NK-92 treated with Interleukin-12 subunit alpha and Interleukin-12 subunit beta, amount 100 ng/mL, for 24 hours (cell line): ENCODE measurements at places on chromosomes 16 and 17.

DNA sequence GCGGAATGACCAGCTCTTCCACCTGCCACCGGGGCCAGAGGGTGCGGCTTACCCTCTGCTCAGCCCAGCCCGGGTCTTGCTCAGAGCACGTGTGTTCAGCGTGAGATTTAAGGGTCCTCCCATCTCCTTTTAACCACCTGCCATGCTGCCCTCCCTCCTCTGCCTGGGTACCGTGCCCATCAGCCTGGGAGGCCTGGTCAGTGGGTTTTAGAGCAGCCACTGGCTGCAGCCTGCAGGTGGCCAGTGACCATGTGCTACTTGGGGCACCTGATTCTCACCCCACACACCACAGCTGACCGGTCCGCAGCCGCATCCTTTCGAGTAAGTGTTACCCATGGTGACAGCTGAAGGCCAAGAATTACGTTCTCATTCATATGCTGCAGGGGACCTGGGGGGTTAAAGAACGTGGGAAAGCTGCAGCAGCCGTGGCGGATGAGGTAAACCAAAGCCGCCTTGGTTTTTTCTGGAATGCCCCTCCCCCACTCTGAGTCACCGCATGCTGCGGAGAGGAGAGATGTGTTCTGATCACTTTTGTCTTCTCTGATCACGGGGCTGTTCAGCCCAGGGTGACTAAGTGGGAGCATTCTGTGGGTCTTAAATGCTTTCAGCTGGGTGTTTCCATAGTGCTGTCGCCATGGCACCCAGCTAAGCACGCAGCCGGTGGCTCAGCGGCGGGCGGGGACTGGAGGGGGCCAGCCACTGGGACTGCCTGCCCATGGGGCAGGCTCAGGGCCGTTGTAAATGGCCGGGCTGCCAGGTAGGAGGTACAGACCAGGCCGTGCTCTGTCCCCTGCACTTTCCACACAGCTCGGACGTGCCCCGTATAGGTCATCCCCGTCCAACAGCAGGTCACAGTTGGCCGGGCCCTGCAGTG is 59.8 kb downstream of the BAIAP2 start:
- no peak for DNase-seq

DNA sequence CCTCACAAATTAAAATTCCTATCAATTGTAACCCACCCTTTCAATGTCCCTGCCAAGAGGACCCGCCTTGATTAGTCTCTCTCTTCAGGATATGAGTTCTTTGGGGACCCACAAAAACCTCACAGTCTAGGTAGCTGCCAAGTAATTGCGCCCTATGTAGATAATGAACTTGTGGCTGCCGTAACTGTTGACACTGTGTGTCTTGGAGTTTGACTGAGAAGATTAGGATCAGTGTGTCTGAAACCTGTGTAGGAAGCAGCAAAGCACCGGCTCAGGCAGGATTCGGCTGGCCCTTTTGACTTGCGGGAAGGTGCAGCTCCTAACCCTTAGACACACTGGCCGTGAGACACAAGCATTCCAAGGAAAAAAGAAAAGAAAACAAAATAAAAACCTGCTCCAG is 17.8 kb upstream of the SLC6A4 start:
- no peak for DNase-seq

DNA sequence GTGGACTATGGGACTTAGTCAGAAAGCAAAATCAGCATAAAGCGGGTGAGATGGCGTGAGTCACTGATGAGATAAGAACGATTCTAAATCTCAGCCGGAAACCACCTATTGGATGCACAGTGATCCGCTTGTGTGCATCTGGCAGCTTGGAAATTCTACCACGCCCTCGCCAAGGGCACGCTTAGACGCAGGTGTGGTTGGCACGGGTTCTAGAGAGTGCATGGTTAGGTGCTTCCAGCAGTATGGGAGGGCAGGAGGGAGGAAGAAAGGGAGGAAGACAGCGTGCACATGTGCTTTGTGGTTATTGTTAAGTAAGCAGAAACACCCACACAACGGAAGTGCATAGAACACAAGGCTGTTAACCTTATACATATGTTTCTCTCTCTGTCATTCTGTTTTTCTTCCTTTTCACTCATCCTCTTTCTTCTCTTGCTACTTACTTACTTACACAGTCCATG is 374.0 kb upstream of the ASIC2 start:
- no peak for DNase-seq

- DNase-seq = no peak
Observed at GRCh38 chr17:69874175-69874670, 200.8 kb upstream of the KCNJ16 start.

- DNase-seq = no peak
Observed at GRCh38 chr16:85308611-85309540, 196.6 kb upstream of the CIBAR2 start.

- DNase-seq = no peak
Observed at GRCh38 chr17:77748436-77748835, 210.1 kb upstream of the TNRC6C start.

DNA sequence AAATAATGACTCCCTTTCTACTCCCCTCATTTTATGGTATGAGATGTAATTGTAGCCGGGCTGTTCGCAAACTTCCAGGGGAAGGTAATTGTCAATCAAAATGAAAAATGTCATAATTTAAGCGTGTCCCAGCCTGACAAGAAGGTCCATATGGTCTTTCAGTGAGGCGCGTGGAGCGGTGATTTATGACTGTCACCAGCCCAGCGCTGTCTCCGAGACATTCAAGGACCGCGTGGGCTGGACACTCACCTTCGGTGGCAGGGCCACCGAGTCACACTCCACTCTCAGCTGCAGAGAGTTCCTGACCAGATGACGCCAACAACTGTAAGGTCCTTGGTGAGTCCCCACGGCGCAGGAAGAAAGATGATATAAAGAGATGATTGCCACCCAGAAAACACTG is 157.7 kb upstream of the TNRC6C start:
- no peak for DNase-seq

DNA sequence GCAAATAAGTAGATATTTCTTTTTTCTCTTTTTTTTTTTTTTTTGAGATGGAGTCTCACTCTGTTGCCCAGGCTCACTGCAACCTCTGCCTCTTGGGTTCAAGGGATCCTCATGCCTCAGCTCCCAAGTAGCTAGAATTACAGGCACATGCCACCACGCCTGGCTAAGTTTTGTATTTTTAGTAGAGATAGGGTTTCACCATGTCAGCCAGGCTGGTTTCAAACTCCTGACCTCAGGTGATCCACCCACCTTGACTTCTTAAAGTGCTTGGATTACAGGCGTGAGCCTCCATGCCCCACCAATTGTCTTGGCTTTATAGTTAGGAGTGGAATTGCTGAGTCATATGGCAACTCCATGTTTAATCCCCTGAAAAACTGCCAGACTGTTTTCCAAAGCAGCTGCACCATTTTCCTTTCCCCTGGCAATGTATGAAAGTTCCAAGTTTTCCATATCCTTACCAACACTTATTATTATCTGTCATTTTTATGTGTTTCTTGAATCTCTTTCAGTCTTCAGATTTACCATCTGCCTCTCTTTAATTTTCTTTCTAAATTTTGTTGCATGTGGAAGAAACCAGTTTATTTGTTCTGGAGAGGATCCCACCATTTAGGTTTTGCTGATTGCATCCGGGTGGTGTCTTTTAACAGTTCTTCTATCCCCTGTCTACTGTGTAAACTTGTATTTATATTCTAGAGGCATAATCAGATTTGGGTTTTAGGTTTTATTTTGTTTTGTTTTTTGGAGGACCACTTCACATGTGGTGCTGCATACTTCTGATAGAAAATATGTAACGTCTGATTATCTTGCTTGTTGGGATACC is 9.9 kb upstream of the CES3 start:
- DNase-seq = no peak

GRCh38 chr16:69593751-69594255 is 28.0 kb downstream of the NFAT5 start:
- DNase-seq = no peak

DNA sequence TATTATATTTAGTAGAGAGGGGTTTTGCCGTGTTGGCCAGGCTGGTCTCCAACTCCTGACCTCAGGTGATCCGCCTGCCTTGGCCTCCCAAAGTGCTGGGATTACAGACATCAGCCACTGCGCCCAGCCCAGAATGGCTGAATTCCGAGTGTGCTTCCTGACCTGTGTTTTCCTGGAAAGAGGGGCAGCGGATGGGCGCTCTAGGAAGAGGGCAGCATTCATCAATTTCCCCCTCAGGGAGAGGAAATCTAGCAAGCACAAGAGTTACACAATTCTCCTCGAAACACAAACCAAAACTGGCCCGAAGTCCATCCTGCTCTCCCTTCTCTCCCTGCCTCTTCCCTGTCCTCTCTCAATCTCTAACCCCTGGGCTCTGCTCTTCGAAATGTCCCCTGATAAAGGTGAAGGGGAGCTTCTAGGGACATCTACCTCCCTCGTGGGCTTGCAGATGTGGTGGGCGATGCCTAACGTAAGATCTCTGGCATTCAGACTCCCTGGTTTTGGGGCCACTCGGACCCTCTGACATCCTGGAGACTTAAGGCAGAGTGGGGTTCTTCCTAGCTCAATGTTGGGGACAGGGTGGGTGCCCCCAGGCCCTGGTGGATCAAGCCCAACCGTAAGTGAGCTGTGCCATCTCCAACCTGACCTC is 1.0 kb downstream of the IL27 start:
- no peak for DNase-seq

DNA sequence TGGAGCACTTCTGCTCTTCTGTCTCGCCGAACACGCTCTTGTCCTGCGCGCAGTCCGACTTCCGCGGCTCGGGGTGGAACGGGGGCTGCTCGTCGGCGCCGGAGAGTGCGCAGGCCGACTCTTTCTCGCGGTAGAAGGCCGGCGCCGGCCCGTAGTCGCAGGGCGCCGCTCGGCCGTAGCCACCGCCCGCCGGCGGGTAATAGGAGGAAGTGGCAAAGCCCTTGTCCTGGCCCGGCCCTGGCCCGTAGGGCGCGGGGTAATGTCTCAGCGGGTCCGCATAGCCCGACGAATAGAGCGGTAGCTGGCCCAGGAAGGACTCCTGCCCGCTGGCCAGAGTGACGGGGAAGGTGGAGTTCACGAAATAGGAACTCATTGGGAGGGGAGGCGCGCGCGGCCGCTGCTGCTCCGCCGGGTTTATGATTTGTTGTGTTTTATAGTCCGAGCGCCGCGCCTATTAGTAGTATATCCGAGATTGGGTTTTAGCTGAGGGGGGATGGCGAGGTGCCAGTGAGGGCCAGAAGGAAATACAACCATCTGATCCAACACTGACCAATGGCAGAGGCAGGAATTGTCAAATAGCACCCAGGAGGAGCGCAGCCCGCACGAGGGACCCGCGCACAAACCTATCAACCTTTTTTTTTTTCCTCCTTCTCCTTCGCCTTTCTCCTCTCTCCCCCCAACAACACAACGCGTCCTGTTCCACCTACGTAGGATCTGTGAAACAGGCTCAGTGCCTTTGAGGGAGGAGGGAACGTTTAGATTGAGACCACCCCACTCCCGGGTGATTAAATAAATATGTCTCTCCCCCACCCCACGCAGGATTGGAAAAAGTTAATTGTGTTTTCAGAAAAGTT is 4.4 kb upstream of the HOXB5 start:
- DNase-seq = no peak

GRCh38 chr17:75031972-75032719 is 14.6 kb downstream of the ATP5PD start:
- no peak for DNase-seq

DNA sequence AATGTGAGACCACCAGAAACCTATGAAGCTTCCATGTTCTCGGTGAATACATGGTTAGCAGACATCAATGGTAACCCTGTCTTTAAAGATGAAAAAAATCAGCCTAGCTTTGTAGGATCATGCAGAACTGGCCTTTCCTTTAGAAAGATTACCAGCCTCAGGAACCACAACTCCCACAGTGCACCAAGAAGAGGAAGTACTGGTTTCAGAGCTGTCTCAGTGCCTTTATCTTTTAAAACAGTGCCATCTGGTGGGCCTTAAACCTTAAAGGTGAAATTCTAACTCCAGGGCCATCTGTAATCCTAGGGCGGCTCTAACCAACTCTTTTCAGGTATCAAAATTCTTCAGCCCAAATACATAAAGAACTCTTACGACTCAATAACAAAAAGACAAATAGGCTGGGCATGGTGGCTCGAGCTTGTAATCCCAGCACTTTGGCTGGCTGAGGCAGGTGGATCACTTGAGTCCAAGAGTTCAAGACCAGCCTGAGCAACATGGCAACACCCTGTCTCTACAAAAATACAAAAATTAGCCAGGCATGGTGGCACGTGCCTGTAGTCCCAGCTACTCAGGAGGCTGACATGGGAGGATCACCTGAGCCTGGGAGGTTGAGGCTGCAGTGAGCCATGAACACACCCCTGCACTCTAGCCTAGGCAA is 5.4 kb downstream of the ATPAF2 start:
- DNase-seq = no peak

DNA sequence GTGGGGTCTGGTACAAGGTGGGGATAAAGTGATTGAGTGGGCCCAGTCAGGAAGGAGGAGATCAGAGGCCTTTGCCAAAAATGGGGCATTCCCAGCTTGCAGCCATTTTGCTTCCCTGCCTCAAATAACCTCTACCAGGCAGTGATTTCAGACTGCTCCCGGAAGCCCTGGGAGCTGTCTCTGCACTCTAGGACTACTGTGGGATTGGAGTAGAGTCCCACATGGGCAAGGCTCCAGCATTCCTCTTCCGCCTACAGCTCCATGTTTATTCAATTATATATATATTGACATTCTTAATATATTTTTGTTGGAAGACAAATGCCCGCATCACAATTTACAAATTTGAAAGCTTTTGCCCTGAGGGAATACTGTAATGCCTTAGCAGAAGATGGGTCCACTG is 13.5 kb downstream of the SUPT6H start:
- DNase-seq = no peak

DNA sequence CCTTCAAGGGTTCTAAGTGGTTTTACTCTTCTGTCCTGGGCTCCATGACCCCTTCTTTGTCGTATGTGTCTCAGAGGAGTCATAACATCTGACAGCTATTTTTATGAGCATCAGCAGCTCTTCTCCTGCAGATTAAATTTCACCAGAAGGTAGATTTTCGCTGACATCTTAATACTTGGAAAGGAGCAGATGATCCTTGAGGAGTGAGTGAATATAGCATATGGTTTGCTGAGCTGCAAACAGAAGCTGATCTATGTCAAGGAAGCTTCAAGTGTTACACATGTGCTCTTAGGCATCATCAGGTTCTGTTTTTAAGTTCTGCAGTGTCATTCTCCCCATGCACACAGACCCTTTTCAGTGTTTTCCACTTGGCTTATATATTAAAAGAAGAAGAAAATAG is 49.2 kb upstream of the MYH2 start:
- DNase-seq = no peak

DNA sequence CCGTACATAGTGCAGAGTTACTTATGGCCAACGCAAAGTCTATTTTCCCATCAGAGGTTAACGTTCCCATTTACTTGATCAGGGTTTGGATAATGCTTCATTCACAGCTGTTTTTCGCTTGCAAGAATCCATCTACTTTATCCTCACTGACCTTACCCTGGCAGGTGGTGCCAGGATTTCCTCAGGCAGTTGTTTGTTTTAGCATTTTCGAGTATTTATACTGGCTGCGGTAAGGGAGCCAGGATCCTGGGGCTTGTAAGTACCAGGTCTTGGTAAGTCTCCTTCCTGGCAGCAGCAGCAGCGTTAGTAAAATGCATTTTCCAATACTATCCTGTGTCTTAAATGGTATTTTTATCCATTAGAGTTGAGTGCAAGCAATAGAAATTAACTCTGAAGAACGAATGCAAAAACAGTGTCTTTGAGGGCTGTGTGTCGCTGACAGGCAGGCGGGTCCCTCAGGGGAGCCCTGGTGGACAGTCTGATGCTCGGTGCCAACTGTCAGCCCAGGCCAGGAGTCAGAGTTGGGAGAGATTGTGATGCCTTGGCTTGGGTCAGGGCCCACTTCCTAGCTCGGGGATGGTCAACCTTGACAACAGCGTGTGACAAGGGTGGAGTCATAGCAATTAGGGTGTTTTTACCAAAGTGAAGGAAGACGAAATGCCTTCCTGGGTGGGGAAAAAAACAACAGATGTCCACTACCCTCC is 92.4 kb upstream of the HSBP1 start:
- DNase-seq = no peak
